ENCODE measurements at places on chromosomes 3 and 15.

- DNase-seq = no peak
These were observed 18.4 kb upstream of the RPLP1 start for GRCh38 chr15:69434238-69434637.

DNA sequence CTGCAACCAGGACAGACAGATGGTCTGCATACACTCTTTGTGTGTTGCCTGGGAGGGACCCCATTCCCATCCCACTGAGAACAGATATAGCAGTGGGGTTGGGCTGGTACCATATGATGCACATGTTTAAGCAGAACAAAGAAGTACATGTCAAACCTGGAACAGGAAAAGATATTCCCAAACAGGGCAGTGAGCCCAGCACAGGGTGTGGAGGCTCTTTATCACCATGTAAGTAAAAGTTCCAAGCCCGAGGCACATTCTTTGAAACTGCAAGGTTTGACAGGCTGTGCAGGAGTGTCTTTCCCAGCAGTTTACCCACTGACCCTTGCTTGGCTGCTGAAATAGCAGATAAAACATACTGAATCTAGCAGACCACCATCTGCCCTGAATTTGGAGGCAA, 5.3 kb upstream of the ZNF445 start:
- no peak for DNase-seq

DNA sequence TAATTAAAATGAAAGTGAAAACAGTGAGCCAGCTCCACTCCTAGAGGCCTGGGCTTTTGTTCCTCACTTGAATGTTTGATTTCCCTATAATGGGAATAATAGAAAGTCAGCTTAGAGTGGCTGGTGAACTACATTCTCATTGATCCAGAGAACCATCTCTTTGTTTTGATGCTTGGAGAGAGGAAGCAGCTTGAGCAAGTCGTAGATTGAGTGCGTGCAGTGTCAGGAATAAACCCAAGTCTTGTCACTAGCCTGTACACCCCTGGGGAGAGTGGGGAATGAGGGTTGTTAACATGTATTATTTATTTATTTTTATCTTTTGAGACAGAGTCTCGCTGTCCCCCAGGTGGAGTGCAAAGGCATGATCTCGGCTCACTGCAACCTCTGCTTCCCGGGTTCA, 885 bp upstream of the LSG1 start:
- DNase-seq = no peak

- DNase-seq = no peak
These were observed 24.3 kb downstream of the SUSD5 start for GRCh38 chr3:33194303-33194702.

- no peak for DNase-seq
These were observed 14.1 kb downstream of the ZDHHC3 start for GRCh38 chr3:44961888-44962287.

DNA sequence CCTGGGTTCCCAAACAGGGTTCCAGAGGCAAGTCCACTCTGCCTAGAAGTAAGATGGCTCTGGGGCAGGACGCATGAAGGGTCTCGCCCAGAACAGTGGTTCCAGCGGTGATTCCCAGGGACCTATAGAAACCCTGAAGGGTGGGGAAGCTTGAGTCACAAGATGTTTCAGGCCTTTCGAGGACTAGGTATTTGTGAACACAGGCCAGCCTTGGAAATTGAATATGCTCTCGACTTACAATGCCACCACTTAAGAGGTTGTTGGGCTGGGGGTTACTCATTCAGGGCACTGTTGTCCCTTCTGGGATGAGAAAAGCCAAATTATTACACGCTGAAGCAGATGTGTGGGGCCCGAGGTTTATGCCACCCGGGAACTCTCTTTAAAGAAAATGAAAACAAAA, 152.0 kb downstream of the TJP1 start:
- no peak for DNase-seq

DNA sequence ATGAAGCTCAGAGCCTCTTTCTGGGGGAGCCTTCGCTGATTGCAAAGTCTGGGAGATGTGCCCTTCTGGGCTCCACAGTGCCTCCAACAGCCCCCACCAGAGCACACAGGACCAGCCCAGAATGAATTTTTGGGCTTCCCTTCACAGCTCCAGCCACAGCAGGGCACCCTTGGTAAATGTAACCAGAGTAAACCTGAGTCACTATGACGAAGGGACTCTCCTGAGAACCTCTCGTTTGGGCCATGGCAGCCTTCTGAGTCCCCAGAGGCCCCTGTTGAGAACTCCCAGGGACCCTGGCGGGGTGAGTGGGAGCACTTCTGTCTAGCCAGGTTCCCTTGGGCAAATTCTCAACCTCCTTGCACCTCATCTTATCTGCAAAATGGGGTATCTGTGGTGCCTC, 20.8 kb downstream of the FAM3D start:
- no peak for DNase-seq

- no peak for DNase-seq
These were observed 27.0 kb upstream of the UBE3A start for GRCh38 chr15:25465835-25466234.

- no peak for DNase-seq
These were observed 2.1 kb downstream of the AMIGO3 start for GRCh38 chr3:49717211-49717958.

DNA sequence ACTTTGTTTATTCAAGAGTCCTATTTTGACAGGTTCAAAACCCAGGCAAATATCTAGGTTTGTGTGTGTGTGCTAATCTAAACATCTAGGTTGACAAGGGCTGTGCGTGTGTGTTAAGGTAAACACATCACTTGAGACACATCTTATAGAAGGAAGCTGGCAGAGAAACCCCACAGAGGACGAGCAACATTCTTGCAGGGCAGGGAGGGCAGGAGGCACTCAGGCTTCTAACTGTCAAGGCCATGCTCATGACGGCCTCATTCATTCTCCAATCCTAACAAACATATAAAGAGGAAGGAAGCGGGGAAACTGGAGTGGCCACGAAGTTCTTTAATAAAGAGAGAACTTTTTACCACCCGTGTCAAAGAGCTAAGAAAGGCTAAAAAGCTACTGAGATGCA, 43.4 kb downstream of the SLCO2A1 start:
- no peak for DNase-seq

DNA sequence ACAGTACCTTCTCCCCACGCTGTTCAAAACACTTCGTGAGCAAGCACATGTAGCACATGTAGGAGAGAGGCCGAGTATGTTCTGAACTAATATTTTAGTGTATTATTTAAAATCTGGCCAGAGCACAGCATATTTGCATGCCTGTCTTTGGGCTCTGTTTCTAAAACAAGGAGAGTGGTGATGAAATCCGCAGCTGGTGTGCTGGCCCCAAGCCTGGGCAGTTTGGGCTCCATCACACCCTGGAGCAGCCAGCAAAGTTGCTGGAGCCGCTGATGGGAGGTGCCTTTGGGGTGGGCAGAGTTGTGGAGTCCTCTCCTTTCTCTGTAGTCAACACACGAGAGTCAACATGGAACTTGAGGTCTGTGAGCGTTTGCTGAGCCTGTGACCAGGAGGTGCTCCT, 116.6 kb downstream of the SLCO3A1 start:
- DNase-seq = no peak

DNA sequence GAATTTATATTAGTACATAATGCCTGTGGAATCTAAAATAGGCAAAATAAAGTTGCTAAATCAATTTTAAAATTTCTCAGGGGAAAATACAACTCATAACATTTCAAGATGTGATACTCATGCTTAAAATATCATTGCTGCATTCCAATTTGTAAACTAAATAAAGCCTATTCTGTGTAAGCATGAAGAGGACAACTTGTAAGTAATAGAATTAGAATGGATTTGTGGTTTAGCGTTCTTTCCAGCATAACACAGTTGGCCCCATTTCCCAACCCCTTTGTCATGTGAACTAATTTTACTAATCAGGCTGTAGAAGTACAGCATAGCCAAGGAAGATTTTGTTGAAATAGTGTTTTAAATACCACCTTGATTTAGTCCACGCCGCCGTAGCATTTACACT, 437.2 kb downstream of the SI start:
- DNase-seq = no peak

GRCh38 chr3:188149587-188149986, 4.4 kb upstream of the LPP start:
- no peak for DNase-seq
